ENCODE measurements at places on chromosomes 13 and 19.

- no peak for DNase-seq
These were observed 4.1 kb upstream of the CD79A start for GRCh38 chr19:41872775-41873647.

- DNase-seq = no peak
These were observed 1010.6 kb downstream of the PCDH9 start for GRCh38 chr13:66219506-66219905.

DNA sequence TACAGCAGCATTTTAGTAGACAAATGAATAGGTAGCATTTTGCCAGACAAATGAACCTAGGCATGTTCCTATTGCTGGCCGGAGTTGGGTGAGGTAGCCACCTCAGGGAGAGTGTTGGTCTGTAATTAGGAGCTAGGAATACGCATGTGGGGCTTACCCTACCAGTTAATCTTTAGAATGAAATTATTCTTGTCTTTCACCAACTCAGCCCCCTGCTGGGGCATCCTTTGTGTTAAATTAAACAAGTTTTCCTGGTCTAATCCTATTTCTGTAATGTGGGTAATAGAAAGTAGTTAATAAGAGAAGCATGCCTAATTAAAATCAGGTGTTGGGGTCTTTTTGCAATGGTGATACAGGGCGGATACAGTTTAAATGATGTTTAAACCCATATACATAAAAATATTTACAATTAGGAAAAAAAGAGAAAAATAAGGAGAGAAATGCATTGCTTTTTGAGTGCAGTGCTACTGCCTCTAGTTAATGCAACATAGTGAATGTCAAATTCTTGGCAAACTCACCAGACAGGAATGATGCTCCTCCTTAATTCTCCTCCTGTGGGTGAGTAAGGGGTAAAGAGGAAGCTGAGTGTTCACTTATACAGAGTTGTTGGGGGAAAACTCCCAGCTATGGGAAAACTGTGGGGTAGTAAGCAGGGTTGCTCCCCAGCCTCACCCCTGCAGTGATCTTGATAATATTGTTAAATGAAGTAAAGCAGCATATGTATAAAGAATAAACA is 276.4 kb upstream of the EDNRB start:
- DNase-seq = no peak

DNA sequence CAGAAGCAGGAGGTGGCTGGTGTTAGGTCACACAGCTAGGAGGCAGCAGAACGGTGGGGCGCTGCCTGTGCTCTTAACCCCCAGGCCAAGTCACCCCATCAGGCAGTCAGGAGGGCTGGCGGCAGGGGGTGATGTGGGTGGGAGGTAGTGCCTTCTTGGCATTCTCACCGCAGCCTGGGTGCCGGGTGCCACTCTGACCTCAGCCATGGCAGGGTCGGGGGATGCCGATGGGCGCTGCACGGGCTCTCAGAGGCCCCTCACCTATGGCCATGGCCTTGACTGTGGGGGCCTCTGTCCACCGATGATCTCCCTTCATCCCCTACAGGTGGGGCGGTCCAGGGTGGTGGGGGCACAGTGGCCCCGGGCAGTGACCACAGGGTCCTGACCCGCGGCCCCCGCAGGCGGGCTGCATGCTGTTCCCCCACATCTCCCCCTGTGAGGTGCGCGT is 5.6 kb downstream of the PTOV1 start:
- no peak for DNase-seq

DNA sequence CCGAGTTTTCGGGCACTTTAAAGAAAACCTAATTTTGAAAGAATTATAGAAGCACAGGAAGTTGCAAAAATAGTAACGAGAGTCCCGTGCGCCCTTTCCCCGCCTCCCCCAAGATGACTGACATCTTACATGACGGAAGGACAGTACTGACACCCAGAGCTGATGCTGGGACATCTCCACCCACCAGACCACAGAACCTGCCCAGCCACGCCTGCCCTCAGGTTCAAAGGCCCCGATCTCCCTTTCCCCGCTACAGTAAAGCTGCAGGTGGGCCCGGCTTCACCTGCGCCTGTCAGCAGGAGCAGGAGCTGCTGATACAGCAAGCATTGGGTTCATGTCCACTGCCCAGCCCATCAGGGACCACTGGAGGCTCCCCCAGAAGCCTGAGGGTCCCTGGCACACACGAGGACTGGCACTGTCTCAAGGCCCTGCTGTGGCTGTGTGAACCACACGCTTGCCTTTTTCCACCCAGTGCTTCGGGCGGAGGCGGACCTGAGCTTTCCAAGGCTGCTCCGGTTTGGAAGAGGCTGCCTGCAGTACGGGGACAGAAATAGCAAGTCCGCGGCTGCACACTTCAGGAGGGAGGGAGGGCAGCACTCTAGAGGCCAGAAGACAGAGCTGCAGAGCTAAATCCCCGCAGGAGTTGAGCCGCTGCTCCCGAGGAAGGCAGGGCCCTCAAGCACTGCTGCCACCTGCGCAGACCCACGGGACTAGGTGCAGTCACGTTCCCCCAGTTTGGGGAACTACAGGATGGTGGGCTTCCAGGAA is 8.7 kb downstream of the MAP2K2 start:
- no peak for DNase-seq

Data from left renal cortex interstitium (tissue), 4 donors.